ENCODE measurements at places on chromosomes 5 and 9.

DNA sequence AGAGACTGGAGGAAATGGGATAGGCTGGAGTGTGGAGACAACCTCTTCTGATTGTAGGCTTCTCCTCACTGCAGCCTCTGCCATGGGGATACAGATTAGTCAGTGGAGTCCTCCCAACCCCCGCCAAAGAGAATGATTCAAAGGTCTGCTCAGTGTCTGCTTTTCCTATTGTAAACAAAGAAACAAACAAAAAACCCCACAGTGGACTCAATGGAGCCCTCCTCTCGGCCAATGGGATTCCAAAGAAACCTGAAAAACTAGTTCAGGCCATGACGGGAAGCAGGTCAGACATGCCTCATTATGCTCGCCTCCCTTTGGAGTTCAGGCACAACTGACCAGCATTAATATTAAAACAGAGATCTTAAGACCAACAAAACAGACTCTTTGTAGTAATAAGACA, 85.8 kb downstream of the SEC61B start:
- no peak for DNase-seq

DNA sequence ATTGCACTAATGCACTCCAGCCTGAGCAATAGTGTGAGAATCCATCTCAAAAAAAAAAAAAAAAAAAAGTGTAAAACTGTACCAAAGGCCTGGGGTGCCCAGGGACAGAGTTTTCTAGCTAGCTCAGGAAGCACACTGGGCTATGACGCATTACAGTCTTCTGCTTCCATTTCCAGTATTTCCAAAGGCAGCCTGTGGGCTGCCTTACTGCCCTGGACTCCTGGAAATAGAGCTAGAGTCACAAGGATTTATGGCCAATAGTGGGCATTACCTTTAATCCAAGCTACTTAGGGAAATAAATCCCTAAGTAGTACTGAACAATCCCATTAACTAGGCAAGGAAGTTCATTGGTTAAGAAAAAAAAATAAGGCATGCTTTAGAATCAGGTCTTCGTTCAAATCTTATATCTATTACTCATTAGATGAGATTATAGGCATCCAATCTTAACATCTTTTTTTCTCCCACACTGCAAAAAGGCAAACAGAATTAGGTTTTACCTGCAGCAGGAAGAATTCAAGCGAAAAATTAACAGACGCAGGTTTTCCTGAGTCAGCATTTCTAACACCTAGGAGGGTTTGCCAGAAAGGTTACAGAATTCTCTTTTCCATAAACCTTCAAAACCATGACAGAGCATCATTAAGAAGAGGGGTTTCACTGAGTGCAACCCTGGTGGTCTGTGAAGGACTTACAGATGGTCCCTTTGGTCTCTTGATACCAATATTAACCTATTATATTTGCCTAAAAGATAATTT, 85.6 kb upstream of the CCDC112 start:
- no peak for DNase-seq

- DNase-seq: no peak
These were observed 2.1 kb downstream of the RGS14 start for GRCh38 chr5:177359860-177360259.

DNA sequence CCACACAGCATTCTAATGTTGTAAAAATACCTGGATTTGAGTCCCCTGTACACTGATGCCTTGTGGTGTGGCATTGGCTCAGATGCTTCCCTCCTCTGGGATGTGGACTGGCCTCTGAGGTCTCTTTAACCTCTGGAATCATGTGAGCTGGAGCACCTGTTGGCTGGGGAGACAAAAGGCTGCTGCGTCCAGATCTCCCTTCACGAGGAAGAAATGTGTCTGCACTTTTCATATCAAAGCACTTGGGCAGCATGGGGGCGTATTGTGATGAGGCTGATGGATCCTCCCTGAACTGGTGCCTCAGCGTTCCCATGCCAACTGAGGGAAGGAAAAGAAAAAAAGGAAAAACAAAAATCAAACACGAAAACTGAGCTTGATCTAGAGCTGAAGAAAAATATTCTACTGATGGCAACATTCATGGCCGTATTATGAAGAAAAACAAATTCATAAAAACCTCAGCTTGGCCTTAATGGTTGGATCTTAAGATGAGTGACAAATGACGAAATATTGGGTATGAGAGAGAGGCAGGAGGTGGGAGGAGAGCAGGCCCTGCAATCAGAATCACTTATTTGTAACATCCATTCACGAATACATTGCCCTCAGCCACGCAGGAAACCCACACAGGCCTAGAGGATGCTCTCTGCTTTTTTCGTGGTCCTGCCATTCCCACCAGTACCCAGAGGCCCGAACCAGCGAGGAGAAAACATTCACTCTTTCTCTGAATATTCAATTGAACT, 26.2 kb downstream of the GRIA1 start:
- DNase-seq: no peak

GRCh38 chr9:127847178-127847510, 7.3 kb downstream of the ENG start:
- no peak for DNase-seq

GRCh38 chr9:96139592-96140295, 162.2 kb downstream of the HSD17B3 start:
- no peak for DNase-seq

GRCh38 chr5:54045077-54045792, 265.1 kb downstream of the ARL15 start:
- no peak for DNase-seq

- DNase-seq: no peak
These were observed 186.1 kb downstream of the SNCAIP start for GRCh38 chr5:122498163-122498562.

DNA sequence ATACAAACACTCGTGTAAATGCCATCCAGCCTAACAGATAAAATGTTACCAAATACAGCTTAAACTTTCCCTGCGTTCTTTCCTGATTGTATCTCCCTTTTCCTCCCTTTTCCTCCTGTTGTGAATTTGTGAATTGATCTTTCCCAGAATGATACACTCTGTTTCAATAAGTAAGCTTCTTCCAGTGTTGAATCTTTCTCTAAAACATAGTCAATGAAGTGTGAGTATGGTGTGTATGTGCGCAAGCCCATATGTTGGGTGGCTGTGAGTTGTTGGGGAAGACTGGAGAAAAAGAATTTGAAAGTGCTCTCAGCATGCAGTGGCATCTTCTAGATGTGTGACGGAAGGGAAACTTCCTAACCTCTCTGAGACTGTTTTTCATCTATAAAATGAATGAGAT, 143.1 kb upstream of the KLF4 start:
- DNase-seq: no peak

- DNase-seq: no peak
These were observed 126.7 kb upstream of the SHB start for GRCh38 chr9:38195737-38196161.

- DNase-seq: no peak
These were observed 33.6 kb downstream of the IL7R start for GRCh38 chr5:35890021-35891020.

- DNase-seq: no peak
These were observed 157.9 kb downstream of the ALDH1A1 start for GRCh38 chr9:72794946-72795345.

GRCh38 chr5:28226407-28226806, 1188.0 kb upstream of the CDH9 start:
- no peak for DNase-seq

DNA sequence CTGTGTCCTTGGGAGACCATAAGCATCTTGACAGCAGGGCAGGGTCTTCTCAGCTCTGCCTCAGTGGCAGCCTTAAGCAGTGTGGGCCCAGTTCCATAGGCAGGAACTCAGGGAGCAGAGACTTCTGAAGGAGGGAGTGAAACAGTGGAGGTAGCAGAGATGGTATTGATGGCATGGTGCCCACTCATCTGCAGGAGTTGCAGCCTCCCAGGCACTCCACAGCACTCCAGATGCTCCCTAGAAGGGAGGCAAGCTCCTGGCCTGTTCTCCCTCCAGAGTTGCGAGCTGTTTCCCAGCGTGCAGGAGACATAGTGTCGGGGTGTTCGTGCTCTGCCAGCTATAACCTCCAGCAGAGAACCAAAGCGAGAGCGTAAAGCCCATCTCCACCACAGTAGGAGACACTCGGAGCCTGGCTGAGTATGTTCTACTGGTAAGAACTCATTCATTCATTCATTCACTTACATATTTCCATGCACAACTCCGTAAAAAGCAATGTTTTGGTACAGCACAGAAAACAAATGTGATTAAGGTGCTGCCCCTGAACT, 31.4 kb upstream of the UNC5A start:
- DNase-seq: no peak

GRCh38 chr5:113183694-113184093, 207.1 kb downstream of the DCP2 start:
- no peak for DNase-seq

DNA sequence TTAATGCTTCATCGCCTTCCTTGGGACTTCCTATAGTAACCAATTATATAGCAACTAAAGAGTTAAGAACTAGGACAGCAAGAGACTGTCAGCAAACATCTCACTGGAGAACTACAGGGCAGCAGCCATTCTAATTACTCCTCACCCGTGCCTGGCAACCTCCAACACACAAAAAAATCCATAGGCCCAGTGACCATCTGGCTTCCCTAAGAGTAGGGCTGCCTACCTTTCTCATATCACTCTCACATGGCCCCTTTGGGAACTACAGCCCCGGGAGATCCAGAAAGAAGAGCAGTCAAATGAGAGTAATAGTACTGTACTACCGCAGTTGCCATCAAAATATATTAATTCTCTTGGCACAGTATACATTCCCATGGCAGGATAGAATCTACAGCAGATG, 5.7 kb downstream of the DCAF10 start:
- DNase-seq: no peak
